Activated T-cell treated with anti-CD3 and anti-CD28 coated beads for 24 hours (primary cell): ENCODE measurements at places on chromosomes 13 and 19.
A peak's percentile ranks its signal among the peaks of the same experiment; 100 is the strongest.

- DNase-seq, result no peak
Observed at GRCh38 chr19:41991025-41991424, 3.0 kb downstream of the ATP1A3 start.

DNA sequence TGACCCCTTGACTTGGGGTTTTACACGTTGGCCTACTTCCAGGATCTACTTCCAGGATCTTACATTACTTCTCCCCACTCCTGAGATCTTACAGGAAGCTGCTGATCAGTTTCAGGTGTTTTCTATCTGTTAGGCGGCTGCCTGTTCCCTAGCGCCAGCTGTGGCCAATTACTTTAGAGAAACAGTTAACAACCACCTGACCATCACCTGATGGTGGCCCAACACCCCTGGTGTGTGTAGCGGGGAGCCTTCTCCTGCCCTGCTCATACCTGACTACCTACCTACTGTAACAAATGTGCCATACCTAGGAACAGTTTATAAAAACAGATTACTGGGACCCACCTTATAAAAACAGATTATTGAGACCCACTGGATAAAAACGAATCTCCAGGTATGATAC, 2.8 kb upstream of the POP4 start:
- no peak for DNase-seq

- DNase-seq, result no peak
Observed at GRCh38 chr13:75693227-75693626, 57.1 kb downstream of the LMO7 start.

DNA sequence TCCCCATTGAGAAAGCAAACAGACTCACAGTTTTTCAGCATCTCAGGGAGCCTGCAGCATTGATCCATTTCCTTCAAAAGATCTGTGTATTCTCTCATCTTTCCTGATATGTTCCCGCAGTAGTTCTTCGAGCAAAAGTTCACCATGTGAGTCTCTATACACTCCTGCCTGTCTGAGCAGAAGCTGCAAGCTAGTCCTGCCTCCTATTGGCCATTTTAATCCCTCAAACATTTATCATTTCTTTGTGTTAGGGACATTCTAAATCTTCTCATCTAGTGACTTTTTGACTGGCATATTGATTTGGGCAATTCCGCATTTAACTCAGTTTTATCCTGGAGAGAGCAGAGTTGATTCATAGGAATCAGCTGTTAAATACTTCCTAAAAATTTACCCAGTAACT, 660.4 kb upstream of the KLF12 start:
- DNase-seq, result no peak

DNA sequence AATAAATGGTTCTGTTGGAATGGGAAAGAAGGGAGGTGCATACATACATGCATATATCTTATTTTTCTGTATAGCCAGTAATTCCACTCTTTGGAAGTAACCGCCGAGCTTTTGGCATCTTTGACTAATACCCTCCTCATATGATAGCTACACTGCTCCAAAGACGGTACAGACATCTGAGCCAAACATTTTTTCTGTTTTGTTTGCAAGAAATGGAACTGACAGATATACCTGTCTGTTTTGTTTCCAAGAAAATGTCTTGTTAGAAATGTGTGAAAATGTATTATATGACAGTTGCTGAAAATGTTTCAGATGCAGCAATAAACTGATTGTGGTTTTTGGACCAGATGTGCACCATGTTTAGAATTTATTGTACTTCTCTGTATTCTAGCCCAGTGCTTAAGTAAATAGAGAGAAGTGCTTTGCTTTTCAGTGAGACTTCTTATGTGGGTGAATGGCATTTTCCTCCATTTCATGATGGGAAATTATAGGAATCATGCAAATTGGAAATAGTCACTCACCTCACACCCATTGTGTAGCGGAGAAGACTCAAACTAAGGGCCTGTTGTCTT, 396.9 kb downstream of the KCNRG start:
- DNase-seq, result no peak

GRCh38 chr13:78826936-78827335, 168.0 kb upstream of the OBI1 start:
- DNase-seq, result no peak

- DNase-seq, result no peak
Observed at GRCh38 chr13:44648392-44649103, 72.4 kb upstream of the TSC22D1 start.

GRCh38 chr19:50876456-50876855, 3.2 kb downstream of the KLK2 start:
- no peak for DNase-seq

DNA sequence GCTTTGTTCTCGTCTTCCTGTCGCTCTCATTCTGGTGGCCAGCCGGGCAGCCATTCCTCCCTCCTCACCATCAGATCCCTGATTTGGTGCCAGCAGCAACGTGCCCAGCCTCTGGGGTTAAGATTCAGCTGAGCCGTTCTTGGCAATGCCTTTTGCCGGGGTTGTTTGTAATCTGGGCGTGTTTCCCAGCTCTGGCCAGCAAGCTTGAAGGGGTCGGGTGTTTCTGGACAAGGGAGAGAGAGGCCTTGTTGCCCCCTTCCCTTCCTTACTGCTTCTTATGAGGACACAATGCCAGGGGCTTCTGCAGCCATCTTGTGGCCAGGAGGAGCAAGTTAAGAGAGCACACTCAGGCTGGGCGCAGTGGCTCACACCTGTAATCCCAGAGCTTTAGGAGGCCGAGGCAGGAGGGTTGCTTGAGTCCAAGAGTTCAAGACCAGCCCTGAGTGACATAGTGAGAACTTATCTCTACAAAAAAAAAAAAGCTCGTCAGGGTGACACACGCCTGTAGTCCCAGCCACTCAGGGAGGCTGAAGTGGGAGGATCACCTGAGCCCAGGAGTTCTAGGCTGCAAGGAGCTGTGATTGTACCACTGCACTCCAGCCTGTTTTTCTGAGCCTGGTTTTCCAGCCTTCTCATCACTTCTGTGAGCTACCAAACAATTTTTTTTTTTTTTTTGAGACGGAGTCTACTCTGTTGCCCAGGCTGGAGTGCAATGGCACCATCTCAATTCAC, 10.7 kb upstream of the CRTC1 start:
- no peak for DNase-seq

DNA sequence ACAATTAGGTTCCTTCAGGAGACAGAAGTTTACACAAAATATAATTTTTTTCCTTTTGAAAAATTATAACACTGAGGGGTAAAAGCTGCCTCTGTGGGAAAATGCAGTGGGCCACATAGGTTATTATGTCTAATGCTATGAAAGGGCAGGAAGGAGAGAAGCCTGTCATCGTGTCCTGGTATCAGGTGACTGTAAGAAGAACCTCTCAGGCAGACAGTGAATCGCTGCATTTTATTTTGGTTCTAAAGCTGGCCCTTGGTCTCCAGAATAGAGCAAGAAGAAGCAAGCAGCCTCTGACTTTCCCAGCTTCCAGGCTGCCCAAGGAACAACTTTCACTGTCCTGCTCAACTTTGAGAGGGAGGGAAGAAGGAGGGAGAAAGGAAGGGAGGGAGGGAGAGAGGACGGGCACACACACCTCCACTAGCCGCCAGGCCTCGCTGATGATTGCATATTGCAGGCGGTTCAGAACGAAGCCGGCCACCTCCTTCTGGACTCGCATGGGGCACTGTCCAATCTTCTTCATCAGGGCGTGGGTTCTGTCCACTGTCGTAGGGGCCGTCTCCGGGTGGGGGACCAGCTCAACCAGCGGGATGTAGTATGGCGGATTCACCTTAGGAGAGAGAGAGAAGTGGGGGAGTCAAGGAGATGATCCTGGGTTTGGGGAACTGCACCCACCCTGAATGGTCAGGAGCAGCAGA, 93.8 kb downstream of the CRYL1 start:
- no peak for DNase-seq

DNA sequence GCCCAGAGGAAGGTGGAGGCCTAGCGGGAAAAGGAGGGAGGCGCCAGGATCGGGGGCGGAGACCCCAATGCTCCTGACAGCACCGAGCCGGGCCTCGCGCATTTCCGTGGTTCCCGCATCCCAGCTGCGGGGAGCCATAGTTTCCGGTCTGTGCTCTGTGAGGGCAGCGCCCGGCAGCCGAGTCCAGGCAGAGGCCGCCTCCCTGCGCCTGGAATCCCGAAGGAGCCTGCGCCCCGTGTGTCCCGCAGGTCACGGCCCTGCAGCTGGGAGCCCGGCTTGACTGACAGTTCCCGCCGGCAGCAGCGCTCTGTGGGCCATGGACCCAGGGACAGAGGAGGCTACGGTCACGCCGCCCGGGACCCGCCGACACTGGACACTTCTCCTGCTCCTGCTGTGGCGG, 74.6 kb upstream of the C13orf46 start:
- DNase-seq, result no peak

DNA sequence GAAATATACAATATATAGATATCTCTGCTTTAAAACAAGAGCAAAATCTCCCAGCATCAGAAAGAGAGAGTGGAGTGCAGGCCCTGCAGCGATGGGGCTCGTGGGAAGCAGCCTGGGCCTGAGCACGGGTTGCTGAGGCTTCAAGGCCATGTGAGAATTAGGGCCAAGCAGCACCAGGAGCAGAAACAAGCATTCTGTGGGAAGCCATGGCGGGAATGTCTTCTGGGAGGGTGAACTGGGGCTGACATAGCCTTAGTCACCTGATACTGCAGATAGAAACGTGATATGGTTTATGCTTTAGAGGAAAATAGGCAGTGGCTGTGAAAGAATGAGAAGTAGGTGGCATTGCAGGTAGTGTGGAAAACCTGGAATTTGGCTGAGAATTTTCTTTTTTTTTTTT, 472.3 kb downstream of the IRS2 start:
- DNase-seq, result no peak

DNA sequence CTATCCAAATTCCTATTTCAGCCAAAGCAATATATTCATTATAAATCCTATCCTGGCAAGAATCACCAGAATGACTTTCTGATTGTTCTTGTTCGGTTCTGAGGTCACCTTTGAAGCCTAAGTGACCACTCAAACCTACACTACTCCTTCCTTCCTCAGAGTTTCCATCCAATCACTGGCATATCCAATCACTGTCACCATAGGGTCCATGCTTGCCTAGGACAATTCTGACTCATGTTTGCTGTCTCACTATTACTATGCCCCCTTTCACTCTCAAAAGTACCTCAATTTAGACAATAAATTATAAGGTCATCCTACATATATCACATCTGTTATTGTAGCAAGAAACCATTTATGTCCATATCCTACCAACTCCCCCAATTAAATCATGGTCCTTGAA, 58.9 kb downstream of the UBL3 start:
- no peak for DNase-seq

DNA sequence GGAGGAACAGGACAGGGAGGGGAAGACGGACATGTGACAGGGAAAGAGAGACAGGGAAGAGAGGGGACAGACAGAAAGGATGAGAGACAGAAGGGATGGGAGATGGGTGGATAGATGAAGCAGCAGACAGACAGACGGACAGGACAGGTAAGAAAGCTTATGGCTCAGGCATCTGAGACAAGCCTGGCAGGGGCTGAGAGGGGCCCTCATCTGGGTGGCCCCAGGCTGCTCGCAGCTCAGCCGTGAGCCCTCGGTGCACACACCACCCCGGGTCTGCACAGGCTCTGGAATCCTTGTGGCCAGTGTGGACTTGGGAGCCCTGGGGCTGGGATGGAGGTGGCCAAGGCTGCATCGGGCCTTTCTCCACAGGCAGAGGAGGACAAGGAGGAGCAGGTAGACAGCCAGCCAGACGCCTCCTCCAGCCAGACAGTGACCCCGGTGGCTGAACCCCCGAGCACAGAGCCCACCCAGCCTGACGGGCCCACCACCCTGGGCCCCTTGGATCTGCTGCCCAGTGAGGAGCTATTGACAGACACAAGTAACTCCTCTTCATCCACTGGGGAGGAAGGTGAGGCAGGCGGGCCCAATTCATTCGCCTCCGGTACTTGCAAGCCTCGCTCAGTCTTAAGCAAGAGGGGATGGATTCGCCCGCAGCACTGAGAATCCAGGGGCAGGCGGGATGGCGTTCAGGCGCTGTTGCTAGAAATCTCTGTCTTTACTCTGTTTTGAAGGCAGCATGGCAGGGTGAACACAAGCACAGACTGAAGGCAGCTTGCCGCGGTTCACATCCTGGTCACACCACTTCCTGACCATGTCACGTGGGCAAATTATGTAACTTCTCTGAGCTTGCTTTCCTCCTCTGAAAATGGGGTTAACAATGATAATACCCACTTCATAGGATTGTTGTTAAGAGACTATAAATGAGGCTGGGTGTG, 14.0 kb downstream of the GRAMD1A start:
- peak; percentile 23 for DNase-seq

- no peak for DNase-seq
Observed at GRCh38 chr13:113369881-113370280, 6.0 kb upstream of the GRTP1 start.

DNA sequence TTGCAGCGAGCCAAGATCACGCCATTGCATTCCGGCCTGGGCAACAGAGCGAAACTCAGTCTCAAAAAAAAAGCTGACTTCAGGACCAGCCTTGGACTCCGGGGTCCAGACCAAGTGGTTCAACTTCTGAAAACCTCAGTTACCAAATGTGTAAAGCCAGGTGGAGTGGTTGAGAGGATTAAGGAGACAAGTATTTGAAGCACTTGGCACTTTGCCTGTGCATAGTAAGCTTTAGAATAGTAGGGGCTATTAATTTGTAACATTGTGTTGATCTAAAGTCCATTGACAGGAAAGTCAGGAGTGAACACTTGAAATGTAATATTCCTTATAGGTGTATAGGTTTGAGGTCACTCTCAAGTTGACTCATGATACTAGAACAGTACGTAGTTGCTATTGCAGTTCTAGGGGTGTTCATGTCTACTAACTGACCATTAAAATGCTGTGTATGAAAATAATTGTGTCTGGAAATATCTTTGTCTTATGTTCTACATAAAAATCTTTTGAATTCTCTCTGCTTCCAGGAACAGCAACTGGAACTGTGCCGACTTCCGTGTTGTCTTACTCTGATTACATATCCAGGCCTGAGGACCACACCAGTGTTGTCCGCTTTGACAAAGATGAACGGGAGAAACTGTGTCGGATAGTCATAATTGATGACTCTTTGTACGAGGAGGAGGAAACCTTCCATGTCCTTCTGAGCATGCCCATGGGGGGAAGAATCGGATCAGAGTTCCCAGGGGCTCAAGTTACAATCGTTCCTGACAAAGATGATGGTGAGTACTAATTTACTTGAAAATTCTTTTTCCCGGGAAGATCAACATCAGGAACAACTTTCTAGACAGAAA, 97.4 kb downstream of the FREM2 start:
- DNase-seq, result no peak

GRCh38 chr13:53341144-53341510, 312.5 kb downstream of the OLFM4 start:
- DNase-seq, result no peak

GRCh38 chr19:11736696-11737095, 2.0 kb downstream of the ZNF823 start:
- peak; percentile 7 for DNase-seq
